Parietal lobe (tissue), 2 donors: ENCODE measurements at places on chromosomes 11 and 22. TPM values are rescaled to one million over a fixed set of nuclear protein-coding genes. Genes with fewer than 3 reads are reported as not detected.

Gene GP1BB
- total RNA-seq: 23.5 TPM

Gene WT1
- not detected for total RNA-seq

Gene CHADL
- total RNA-seq: 3.4 TPM

Gene FAM83F
- 0.63 TPM for total RNA-seq

Gene E2F8
- total RNA-seq: 0.63 TPM
